ENCODE measurements at places on chromosomes 7 and 10.

DNA sequence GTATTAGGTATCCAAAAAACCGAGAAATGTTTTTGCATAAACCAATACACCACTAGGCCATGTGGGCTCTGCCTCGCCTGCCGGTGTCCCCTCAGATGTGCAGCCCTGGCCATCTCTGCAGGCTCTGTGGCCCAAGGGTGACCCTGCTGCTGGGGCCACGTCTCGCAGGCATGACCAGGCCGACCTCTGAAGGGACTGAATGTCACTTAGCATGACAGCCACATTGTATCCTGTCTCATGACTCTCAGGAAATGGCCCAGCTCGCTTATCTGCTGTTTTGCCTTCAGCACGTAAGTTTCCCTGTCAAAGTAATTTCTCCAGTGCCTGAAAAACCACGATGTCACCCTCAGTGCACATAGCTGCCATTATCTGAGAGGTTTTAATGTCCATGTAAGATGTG, 49.5 kb upstream of the ZNF32 start:
- DNase-seq = no peak

DNA sequence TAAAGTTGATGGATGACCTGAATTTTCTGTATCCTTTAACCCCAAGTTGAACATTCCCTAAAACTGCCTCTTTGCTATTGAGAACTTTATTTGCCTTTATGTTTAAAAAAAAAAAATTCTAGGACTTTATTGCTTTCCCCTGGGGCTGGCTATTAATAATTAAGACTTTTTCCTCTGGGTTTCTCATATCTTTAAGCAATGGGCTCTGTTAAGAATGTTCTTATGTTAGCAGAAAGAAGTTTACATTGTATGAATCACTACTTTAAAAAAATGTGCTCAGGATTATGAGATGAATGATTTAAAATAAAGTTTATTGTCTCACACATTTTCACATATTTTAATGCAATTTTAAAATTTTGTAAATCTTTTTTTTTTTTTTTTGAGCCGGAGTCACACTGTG, 19.5 kb downstream of the TAX1BP1 start:
- no peak for DNase-seq

GRCh38 chr7:35379481-35379880, 125.6 kb upstream of the TBX20 start:
- DNase-seq = no peak

DNA sequence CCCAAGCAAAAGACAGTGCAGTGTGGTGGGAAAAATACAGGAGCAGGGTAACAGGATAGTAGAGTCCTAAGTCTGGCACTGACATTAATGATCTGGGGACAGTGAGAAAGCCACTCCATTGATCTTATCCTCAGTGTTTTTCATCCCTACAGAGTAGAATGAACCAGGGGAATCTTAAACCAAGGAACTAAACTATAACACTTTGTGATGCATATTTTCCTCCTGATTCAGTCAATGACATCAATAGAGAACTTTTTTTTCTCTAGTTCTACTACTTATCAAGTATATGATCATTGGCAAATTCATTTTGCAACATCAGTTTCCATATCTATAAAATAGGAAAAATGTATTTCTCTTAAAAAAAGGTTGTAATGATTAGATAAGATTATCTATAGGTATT, 151.1 kb downstream of the TMEM26 start:
- DNase-seq = no peak

DNA sequence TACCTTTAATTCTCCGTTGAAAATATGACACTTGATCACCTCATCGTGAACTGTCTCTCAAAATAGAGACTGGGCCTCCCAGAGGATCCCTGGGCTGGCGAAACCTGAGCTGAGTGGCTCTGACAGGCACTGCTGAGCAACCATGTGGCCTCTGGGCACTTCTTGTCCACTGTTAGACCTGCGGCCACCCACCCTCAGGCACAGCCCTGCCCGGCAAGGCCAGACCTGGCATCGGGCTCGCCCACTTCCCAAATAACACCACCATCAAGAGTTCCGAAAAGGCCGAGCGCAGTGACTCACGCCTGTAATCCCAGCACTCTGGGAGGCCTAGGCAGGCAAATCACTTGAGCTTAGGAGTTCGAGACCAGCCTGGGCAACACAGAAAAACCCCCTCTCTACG, 82.5 kb downstream of the COBL start:
- no peak for DNase-seq

DNA sequence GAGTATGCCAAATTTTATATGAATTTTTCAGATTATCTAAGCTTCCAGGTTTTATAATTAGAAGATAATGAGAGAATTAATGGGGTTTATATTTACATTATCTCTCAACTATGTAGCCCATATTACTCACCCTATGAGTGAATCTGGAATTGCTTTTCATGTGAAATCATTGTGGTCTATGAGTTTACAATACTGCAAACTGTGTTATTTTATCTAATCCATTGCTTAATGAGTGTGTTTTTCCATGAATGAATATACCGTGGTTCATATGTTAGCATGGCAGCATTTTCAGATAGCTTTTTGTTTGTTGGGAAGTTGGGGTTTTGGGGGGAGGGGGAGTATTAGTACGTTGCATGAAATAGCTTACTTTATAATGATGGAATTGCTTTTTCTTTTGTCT, 44.5 kb downstream of the FGFBP3 start:
- no peak for DNase-seq

- DNase-seq = no peak
Measured at GRCh38 chr10:2839081-2839725, 228.1 kb upstream of the PFKP start.

DNA sequence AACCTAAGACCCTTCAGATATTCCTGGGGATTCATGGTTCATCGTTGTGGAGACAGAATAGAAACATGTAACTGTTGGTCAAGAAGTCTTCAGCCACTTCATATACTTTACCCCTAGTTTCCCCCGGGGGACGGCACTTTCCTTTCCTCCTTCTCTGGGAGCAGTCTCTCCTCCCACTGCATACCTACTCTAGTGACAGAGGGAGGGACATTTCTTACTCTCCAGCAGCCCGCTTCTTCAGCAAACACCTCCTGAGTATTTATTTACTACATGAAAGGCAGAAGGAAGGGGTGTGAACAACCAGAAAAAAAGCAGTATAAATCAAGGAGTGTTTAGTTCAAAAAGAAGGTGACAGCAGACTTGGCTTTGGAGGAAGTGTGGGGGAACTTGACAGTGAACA, 69.0 kb downstream of the LHFPL3 start:
- no peak for DNase-seq

- DNase-seq = no peak
Measured at GRCh38 chr7:135690566-135690965, 28.3 kb downstream of the STMP1 start.

GRCh38 chr7:32263611-32264010, 193.4 kb upstream of the PDE1C start:
- DNase-seq = no peak

GRCh38 chr10:48458662-48459048, 146.2 kb downstream of the ARHGAP22 start:
- no peak for DNase-seq

DNA sequence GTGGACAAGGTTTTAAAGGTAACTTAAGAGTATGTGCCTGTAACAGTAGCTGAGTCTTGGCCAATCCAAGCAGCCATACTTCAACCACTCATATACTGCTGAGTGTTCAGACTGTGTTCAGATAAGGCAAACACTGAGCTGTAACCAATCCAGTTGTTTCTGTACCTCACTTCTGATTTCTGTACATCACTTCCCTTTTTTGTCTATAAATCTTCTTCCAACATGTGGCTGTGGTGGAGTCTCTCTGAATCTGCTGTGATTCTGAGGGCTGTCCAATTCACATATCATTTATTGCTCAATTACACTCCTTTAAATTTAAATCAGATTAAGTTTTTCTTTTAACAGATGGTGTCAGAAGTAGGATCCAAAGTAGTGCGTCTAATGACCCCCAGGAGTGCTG, 149.5 kb upstream of the PHF14 start:
- no peak for DNase-seq

DNA sequence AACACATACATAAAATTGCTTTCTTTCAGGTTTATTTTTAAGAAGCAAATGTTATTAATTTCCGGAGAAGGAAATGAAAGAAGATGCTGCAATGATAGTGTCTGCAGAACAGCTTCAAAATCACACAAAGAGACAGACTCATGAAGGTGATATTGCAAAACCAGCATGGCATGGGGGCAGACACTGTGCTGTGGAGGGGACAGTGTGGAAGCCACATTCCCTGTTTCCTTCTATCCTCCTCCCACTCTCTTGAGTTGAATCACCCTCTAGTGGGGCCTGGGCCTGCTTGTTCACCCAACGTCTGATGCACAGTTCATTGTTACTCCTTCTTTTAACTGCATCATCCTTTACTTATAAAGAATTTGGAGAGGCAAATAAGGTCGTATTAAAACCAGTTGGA, 104.0 kb upstream of the INSIG1 start:
- DNase-seq = no peak

DNA sequence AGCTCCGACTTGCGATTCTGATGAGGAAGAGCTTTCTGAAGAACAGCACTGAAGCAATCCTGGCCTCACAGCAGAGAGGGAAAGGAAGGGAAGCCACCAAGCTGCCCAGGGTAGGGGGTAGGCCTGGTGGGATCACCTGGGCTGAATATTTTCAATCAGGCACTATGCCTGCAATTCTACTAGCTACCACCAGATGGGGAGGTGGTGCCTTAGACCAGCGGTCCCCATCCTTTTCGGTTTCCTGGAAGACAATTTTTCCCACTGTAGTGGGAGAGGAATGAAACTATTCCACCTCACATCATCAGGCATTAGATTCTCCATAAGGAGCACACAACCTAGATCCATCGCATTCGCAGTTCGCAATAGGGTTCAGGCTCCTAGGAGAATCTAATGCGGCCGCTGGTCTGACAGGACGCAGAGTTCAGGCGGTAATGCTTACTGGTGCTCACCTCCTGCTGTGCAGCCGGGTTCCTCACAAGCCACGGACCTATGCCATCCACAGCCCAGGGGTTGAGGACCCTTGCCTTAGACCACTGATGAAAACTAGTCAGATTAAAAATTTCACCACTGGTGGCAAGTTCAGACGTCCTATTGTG, 2.7 kb downstream of the LRRC20 start:
- DNase-seq = no peak

GRCh38 chr10:100803492-100803891, 58.1 kb downstream of the PAX2 start:
- DNase-seq = no peak

- no peak for DNase-seq
Measured at GRCh38 chr10:117470733-117471132, 71.8 kb upstream of the EMX2 start.

DNA sequence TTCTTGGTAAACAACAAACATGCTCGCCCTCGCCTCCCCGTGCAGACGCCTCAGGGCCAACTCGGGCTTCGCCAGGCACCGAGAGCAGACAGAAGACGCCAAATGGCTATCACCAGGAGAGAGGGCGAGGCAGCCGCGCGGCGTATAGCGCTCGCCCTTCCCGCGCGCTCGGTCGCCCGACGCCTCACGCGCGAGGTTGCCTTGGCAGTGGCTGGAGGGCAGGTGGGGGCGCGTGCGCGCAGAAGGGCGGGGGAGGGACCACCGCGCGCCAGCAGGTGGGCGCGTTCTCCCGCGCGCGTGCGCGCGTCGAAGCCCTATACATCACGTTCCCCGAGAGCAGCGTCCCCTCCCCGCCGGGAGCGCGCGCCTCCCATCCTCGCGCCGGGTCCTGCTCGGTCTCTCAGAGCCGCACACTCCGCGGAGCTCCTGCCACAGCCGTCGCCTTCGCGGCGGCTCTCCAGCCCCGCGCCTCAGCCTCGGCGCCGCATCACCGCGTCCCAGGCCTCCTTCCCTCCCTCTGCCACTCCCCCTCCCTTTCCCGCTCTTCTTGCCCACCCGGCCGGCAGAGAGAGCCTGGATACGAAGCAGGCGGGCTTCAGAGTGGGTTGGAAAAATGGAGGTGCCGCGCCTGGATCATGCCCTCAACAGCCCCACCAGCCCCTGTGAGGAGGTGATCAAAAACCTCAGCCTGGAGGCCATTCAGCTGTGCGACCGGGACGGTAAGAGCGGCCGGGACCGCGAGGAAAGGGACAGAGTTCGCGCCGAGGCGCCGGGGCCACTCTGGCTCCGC, at the start of gene PHYHIPL:
Gene PHYHIPL (plus strand): TSS at position 403 of the 790 bp plus-strand sequence. CDS start 211 bp downstream, at position 614.
- DNase-seq = no peak

GRCh38 chr10:77168861-77169260, 468.7 kb downstream of the KCNMA1 start:
- DNase-seq = no peak

DNA sequence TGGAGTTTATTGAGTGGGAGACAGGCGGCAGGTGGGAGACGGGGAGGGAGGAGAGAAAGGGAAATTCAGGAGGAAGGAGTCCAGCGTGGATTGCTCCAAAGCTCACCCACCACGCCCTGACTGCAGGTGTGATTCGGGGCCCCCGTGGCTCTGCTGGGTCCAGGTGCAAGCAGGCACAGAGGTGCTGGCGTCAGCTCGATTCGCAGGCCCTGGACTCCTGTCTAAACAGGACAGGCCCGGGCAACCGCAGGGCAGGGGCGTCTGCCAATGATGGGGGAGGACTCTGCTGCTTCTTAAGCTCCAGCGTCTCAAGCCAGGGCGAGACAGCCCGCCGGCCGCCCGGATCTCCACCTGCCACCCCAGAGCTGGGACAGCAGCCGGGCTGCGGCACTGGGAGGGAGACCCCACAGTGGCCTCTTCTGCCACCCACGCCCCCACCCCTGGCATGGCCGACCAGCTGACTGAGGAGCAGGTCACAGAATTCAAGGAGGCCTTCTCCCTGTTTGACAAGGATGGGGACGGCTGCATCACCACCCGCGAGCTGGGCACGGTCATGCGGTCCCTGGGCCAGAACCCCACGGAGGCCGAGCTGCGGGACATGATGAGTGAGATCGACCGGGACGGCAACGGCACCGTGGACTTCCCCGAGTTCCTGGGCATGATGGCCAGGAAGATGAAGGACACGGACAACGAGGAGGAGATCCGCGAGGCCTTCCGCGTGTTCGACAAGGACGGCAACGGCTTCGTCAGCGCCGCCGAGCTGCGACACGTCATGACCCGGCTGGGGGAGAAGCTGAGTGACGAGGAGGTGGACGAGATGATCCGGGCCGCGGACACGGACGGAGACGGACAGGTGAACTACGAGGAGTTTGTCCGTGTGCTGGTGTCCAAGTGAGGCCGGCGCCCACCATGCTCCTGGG, at the start of gene CALML3:
Gene CALML3 (plus strand): TSS at position 321 of the 920 bp plus-strand sequence. CDS start 125 bp downstream, at position 446.
- no peak for DNase-seq

GRCh38 chr7:44156453-44157010, 15.4 kb upstream of the MYL7 start:
- DNase-seq = no peak

All from NK-92 treated with Interleukin-12 subunit alpha and Interleukin-12 subunit beta, amount 100 ng/mL, for 24 hours (cell line).